ENCODE measurements at places on chromosomes 5 and 9.

DNA sequence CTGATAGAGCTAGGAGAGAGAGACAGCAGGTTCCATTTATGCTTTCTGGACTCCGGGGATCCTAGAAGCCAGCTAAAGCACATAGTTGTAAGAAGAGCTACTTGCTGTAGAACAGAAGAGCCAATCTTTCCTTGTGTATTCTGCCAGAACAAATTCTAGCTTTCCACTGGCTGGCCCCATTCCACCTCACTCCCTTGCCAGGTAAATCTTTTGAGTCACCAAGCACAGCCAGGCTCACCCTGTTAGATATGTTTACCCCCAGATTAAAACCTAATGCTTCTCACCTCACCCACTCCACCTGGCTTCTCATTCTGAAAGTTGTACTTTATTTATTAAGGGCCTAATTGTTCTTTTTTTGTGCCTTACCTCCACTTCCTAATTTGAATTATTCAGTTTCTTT lies 48.9 kb upstream of the CHD1 start:
- DNase-seq, result no peak

- DNase-seq, result no peak
Observed at GRCh38 chr9:94685359-94685758, 41.1 kb upstream of the AOPEP start.

GRCh38 chr9:16386007-16386826 lies 484.3 kb downstream of the BNC2 start:
- no peak for DNase-seq

- DNase-seq, result no peak
Observed at GRCh38 chr9:4277531-4277991, 22.3 kb downstream of the GLIS3 start.

DNA sequence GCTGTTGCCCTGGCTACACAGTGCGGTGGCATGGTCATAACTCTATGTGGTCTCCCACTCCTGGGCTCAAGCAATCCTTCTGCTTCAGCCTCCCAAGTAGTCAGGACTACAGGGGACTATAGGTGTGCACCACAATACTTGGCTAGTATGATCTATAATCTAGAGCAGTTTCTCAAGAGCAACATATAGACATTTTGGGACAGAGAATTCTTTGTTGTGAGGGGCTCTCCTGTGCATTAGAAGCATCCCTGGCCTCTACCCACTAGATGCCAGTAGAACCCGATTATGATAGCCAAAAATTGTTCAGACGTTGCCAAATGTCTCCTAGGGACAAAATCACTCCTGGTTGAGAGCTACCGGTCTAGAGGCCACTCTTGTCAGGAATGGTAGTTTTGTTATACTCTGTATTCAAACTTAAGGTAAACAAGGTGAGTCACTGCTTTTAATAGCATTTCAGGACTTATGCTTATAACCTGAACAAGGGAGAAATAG lies 7.2 kb downstream of the ANKHD1 start:
- DNase-seq, result no peak
